CD4-positive, alpha-beta T cell treated with Interleukin-4 for 1 hour (primary cell): ENCODE measurements at places on chromosomes 11 and 22.

GRCh38 chr11:61791737-61792309 lies 576 bp downstream of the TMEM258 start:
- peak; percentile 59 for DNase-seq

GRCh38 chr11:43689167-43689566 lies 8.6 kb downstream of the HSD17B12 start:
- DNase-seq: no peak

- no peak for DNase-seq
These were observed 8.7 kb downstream of the THY1 start for GRCh38 chr11:119414321-119414720.

DNA sequence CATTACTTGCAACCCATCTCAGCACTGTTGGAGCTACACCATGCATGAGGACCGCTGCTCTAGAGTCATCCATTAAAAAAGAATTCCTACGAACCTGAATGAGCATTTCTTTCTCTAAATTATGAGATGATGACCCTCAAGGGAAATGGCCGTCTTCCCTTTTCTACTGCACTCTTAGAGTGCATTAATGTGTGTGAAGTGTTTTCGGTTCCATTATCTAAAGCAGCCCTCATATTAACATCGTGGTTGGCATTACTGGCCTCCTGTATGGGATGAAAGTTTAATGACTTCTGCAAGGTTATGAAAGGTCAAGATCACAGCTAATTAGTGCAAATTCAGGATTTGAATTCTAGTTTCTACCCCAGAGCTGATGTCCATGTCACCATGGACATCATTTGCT lies 16.7 kb downstream of the CD44 start:
- no peak for DNase-seq

DNA sequence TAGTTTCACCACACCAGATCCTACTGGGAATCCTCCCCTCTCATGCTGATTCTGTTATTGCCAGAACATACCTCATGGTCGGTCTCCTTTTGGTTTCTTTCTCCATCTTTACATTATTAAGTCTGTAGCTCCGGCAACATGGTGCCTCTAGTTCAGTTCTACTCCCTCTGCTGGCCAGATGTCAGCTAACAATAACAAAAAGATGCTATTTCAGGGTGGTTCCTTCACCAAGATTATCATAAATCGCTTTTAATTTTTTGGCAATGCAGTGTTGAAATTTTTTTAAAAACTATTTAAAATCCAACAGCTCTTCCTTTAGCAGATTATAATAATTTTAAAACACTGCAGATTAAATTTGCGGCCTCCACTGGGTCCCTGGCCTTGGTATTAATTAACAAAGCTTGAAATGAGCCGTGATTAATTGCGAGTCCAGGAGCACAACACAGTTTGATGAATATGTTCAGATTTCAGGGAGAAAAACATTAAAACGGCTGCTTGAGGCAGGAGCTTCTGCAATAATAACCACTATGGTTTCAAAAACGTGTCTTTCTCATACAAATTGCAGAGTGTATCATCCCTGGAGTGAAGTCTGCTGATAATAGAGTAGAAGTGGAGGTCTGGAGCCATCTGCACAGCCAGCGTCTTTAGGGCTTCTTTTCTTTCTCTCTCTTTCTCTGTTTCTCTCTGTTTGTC lies 492.9 kb upstream of the KIRREL3 start:
- DNase-seq: no peak

GRCh38 chr11:8034106-8034585 lies 46.9 kb upstream of the TUB start:
- no peak for DNase-seq

DNA sequence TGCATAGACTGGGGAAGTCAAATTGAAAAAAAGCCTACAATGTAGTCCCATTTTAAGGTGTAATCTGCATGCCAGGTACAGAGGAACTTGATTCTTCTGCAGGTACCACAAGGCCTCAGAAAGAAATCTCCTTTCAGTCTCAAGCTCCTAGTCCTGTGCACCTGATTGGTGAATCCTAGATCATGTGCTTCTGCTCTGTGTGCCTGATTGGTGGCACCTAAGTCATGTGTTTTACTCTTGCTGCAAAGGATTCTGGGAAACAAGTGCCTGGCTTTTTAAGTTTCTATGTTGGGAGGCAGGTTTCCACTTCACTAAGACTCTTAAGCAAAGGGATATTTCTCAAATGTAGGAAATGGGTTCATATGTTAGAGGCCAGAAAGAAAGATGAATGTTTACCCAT lies 29.1 kb downstream of the INSC start:
- no peak for DNase-seq

DNA sequence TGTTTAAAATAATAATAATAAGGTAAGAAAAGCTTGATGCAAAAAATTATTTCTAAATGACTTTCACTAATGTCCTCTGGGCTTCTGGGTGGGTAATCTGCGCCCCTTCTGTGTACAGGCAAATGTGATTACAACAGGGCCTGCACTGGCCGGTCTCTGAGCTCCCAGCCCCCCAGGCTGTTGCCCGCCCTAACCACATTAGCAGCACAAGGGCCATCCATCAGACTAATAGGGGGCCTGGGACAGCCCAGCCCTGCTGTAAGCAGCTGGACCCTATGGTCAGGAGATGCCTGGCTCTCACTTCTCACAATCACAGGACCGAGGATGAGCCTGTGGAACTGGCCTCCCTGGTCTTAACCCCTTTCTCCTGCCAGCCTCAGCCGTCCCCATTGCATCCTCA lies 388.4 kb downstream of the BUD13 start:
- no peak for DNase-seq

- DNase-seq: no peak
These were observed 124.8 kb upstream of the CNTN5 start for GRCh38 chr11:98895936-98896335.

GRCh38 chr11:3894128-3894731 lies 38.8 kb downstream of the STIM1 start:
- DNase-seq: peak; percentile 85

DNA sequence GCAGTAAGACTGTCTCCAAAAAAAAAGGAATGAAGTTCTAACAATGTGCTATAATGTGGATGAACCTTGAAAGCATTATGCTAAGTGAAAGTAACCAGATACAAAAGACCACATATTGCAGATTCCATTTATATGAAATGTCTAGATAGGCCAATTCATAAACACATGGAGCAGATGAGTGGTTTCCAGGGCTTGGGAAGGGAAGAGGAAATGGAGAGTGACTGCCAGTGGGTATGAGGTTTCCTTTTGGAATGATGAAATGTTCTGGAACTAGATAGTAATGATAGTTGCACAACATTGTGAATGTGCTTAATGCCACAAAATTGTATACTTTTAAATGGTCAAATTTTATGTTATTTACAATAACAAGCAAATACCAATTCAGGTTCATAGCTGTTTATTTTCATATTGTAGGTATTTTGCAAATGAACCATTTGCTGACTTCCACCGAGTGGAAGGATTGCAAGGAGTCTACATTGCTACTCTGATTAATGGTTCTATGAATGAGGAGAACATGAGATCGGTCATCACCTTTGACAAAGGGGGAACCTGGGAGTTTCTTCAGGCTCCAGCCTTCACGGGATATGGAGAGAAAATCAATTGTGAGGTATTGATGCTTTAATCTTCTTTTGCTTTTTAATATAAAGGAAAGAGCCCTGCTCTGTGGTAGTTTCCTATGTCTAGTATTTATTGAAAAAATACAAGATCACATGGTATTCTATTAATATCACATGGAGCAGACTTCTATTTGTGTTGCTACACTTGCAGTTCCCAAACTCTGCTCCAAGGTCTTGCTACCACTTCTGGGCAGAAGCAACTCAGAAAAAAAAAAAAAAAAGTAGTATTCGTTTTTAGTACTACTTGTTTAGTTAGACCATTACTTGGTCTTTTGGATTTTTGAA lies 67.7 kb upstream of the SORL1-AS1 start:
- DNase-seq: no peak

DNA sequence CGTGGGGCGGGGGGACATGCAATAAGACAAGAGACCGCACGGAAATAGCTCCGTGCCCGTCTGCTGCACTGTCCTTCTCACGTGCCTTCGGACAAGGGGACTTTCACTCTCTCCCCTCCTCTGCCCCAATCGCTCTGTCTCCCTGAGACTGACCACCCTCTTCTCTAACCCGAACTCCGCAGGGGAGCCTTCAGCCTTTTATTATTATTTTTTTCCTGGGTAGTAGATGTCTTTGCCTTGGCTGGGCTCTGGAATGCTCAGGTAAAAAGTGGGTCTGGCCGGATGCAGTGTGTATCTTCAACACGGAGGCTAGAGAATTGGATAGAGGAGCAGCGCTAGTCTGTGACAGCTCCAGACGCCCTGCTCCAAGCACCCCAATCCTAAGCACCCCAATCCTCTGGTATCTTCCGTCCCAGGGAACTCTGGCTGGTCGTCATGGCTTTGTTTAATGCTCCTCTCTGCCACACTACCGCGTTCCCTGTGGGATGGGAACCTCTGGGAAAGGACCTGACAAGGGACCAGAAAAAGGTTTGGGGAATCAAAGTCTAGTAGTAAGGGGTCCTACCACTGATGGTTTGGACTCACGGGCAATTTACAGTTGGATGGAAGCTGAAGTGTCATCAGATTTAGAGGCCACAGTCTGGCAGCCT lies 25.1 kb upstream of the ROBO3 start:
- no peak for DNase-seq

GRCh38 chr11:126660761-126661425 lies 305.4 kb downstream of the ST3GAL4 start:
- DNase-seq: no peak

- no peak for DNase-seq
These were observed 10.5 kb downstream of the ZMAT5 start for GRCh38 chr22:29756341-29756740.

GRCh38 chr11:114972105-114972504 lies 293.8 kb downstream of the NXPE2 start:
- no peak for DNase-seq

- DNase-seq: no peak
These were observed 6.8 kb downstream of the ST14 start for GRCh38 chr11:130166457-130166784.

DNA sequence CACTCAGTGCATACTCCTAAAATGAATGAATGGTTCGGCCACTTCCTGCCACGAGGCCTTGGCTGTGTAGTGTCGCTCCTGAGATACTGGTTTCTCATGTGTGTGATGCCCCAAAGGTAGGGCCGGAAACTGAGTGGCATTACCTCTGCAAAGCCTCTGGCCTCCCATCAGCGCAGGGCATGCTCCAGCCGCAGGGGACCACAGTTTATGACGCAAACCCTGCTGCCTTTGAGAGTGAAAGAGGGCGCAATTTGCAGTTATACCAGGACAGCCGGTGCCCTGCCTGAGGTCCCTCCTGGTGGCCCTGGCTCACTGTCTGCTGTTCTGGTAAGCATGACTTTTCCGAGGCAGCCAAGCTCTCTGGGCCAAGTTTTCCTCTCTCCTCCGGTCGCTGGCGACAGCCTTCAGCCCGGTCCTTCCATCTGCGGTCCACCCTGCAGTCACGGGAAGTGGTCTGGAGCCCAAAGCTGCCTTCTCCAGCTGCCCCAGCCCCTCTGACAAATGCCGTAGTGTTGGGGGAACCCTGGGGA lies 2.4 kb upstream of the FGF3 start:
- DNase-seq: no peak

DNA sequence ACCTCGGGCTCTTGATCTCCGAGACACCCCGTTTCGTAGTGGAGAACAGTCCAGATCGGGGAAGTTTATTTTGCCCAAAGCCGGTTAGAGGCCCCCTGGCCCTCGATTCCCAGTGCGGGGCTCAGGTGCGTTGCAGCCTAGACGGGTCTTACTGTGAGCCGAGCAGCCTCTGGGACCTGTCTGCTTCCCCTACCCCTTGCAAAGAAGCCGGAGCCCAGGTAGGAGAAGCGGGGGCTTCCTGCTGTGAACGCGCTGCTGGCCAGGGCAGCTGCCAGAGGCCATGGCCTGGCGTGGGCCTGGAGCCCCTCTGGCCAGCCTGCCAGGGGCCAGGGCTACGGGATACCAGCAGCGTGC lies 621 bp downstream of the TSPO start:
- DNase-seq: no peak

DNA sequence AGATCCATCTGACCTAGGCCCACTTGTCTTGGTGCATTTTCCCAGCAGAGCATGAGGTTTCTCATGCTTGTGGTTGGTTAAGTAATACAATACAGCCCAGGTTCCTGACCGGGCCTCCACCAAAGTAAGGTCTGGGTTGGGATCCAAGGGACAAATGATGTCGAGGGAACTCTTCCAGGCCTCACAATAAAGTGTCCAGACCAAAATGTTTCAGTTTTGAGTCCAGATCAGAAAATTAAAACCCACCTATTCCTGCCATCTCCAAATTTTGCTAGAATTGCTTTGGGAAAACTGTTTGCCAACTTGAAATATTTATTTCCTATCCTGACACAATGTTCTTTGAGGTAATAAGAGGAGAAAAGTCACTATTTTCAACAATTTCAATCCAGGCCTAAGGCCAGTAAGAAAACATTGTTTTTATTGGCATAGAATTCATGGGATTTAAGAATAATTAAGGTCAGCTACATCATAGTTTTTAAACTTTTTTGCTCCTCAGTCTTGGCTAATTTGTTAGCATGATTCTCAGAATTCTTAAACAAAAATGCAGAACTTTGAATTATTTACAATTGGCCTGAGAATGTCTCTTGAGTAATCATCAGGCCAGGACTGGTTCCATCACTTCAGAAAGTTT lies 51.4 kb downstream of the ME3 start:
- DNase-seq: no peak

GRCh38 chr22:19645391-19645790 lies 68.9 kb upstream of the SEPTIN5 start:
- DNase-seq: no peak

- DNase-seq: no peak
These were observed 107.5 kb upstream of the THY1 start for GRCh38 chr11:119530509-119530908.

DNA sequence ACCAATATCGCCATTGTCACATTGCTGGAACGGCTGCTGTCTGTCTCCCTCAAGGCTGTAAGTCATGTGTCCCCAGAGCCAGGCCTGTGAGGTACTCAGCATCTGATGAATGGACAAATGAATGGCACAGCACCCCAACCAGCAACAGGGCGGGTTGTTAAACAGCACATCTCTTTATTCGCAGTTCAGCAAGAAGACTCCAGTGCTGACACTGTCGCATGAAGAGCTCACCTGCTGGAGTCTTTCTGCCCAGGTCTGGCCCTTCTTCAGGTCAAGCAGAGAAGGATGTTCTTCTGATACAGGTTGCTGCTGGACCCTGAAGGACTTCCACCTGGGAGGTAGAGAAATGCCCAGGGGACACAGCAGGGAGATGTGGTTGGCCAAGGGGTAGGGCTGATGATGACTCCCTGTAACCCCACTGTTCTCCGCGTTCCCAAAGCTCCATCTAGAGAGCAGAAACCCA lies 4.8 kb downstream of the SPATA19 start:
- DNase-seq: no peak

GRCh38 chr11:125414121-125414520 lies 81.9 kb downstream of the FEZ1 start:
- no peak for DNase-seq

DNA sequence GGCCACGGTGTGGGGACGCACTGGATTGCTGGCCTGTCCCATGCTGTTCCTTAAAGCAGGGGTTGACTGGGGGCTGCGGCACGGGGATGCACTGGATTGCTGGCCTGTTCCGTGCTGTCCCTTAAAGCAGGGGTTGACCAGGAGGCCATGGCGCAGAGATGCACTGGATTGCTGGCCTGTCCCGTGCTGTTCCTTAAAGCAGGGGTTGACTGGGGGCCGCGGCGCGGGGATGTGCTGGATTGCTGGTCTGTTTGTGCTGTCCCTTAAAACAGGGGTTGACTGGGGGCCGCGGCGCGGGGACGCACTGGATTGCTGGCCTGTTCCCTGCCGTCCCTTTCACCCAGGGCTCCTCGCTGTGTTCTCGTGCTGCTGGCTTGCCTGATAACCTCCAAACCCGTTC lies 383.4 kb downstream of the TBC1D22A start:
- DNase-seq: no peak
